ENCODE measurements at places on chromosomes 7 and 10.
A peak's percentile ranks its signal among the peaks of the same experiment; 100 is the strongest.

GRCh38 chr7:15504351-15504750 lies 57.5 kb downstream of the AGMO start:
- DNase-seq: peak; percentile 21

GRCh38 chr10:112985690-112986543 lies 35.9 kb downstream of the TCF7L2 start:
- no peak for DNase-seq

DNA sequence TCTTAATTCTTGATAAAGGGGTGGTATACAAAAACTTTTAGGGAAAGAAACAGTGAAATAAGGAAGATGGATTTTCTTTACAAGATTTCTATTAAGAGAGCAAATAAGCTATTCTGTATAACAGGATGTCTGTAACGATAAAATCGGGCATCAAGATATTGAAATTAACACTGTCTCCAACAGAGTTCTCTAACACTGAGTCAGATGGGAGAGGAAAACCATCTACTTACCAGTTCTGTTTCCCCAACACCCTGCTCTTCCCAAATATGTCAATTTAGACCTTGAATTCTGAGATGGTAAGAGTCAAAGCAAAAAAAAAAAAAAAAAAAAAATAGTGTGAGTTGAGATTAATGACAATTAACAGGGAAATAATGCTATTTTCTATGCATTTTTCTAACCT lies 23.0 kb downstream of the SMURF1 start:
- DNase-seq: no peak

- DNase-seq: no peak
These were observed 19.6 kb upstream of the INPP5A start for GRCh38 chr10:132517951-132518521.

DNA sequence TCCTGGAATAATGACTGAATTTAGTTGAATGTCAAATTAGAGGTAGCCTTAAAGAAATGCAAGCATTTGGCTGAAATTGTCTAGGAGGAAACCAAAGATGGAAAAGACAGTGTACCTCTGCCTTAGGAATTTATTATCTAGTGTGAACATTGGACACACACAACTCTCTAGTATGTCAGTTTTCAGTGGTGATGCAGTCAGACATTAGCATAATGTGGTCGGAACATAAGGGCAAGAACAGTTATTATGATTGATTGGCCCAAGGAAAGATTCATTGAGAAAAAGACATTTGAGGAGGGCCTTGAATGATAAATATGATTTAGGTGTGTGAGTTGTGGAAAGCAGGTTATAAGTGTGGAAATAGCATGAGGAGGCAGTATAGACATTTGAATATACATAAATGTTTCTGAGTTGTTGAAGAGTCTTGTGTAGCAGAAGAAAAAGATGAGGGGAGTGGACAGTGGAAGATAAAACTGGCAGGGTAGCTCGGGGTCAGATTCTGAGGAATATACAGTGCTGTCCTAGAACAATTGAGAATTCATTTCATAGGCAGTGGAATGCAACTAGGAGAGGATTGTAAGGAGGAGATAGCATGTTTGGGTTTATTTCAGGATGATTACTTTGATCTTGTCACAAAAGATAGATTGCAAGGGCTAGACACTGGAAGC lies 414.7 kb downstream of the SUGCT start:
- DNase-seq: no peak

DNA sequence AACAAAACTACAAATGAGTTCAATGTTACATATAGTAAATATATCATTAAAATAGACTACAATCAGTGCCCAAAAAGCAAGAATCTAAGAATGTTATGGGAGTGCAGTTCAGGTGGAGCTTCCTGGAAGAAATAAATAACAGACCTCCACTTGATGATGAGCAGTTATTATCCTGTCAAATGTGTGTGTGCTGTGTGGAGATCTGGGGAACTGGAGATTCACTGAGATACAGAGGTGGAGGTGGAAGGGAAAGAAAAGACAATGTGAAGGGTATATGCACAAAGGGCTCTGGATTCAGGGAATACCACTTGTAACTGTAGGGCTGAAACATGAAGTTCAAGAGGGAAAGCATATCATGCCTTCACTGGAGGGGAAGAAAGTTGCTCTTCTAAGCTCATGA lies 331.1 kb downstream of the SEMA3D start:
- DNase-seq: no peak

- no peak for DNase-seq
These were observed 2.0 kb downstream of the ZNF503 start for GRCh38 chr10:75399461-75400162.
